ENCODE measurements at places on chromosomes 11 and 22.
A peak's percentile ranks its signal among the peaks of the same experiment; 100 is the strongest.

DNA sequence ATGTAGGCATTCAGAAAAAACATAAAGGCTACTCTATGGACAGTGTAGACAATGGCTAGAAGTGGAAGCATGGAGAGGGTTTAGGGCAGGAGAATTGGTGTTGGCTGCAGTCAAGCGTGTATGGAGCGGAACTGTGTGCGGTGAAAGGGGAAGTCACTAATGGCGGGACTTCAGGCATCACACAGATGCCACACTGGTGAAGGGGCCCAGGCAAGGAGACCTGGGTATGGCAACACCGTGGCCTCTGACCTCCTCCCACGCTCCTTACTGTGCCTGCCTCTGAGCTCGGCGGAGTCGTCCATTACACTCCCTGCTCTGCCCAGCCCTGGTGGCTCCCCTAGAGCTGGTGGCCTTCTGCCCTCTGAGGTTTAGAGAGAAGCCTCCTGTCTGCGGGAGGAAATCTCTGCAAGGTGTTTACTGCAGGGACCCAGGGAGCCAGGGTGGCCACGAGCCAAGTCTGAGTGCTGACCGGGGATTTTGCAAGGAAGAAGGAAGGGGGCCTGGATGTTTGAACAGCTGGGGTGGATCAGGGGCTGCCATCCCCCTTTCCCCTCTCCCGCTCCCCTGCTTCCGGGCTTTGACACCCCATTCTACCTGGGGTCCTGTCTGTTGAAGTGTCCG is 75.1 kb upstream of the TSPAN18 start:
- DNase-seq = no peak

DNA sequence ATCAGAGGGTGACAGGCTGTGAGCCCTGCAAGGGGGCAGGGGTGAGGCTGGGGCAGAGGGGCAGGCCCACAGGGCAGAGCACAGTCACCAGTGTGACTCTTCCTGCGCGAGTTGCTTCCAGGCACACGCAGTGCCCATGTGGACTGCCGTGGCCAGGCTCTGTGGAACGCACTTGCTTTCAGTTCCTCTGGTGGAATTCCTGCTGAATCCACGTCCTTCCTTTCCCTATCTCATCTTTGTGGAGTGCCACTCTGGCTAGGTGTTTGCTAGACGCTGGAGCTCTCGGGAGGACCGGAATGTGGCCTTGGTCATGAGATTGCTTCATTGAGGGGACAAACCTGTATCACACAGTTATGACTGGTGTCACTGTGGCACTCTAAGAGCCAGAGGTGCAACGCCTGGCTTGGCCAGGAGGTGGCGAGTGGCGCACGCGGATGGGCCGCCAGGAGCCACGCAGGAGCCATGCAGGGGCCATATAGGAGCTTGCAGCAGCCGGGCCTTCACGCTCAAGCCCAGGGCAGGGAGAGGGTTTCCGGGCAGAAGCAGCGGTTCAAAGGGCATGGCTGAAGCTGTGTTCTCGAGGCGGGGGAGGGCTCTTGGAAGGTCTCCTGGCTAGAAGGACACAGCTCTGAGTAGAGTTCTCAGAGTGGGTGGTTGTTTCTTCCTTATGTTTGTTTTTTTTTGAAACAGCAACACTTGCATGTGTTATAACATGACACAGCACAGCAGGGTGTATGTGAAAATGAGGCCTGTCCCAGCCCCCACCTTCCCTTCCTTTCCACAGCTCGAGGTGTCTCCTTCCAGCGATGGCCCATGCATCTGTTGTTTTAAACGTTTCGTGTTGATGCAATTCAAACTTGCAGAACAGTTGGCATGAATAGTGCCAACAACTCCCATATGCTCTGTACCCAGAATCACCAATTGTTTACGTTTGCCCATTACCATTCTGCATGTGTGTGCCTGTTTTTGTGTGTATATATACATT is 36.2 kb downstream of the TBC1D22A start:
- DNase-seq = peak; percentile 48

GRCh38 chr22:19038728-19039447 is 83.3 kb downstream of the DGCR2 start:
- DNase-seq = no peak

DNA sequence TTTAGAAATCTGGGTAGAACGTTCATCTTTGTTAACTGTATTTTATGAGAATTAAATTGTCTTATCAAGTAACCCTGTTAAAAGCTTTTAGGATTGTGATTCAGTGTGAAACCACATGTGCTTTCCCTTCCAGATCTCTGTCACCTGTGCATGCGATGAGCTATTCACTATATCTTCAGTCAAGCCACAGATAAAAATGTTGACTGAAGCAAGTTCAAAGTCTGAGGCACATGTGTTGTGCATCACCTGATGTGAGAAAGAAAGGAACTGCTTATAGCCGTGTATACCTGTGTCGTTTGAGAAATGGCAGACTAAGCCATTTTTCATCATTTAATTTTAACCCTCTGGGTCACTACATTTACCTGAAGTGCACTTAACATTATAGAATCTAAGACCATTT is 1088.9 kb upstream of the TENM4 start:
- no peak for DNase-seq

DNA sequence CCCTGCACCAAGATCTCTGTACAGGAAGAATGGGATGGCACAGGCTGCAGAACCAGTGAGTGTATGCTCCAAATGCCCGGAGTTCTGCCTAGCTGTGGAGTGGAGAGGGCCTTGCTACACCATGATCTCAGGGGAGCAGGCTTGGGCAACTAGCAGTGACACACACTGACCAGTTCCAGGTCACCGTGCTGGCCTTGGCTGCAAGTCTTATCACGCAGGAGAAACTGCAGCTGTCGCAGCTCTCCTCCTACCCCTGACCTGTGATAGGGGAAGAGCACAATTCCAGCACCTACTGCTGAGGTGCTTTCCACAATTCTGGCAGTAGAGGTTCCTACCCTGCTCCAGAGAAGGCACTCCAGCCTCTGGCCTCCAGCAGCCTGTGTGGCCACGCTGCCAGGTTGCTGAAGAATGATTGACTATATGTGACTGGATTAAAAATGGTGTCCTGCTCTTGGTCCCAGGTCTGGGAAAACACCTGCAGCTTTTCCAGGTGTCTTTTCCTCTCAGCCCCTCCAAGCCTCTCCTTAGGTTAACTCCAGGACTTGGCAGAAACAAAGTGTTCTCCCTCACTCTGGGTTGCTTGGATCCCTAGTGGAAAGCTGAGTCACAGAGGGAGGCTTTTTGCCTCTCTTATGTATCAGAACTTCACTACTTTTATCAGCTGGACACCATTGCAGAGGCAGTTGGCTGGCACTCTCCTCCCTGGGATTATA is 43.3 kb upstream of the PTPN5 start:
- no peak for DNase-seq

DNA sequence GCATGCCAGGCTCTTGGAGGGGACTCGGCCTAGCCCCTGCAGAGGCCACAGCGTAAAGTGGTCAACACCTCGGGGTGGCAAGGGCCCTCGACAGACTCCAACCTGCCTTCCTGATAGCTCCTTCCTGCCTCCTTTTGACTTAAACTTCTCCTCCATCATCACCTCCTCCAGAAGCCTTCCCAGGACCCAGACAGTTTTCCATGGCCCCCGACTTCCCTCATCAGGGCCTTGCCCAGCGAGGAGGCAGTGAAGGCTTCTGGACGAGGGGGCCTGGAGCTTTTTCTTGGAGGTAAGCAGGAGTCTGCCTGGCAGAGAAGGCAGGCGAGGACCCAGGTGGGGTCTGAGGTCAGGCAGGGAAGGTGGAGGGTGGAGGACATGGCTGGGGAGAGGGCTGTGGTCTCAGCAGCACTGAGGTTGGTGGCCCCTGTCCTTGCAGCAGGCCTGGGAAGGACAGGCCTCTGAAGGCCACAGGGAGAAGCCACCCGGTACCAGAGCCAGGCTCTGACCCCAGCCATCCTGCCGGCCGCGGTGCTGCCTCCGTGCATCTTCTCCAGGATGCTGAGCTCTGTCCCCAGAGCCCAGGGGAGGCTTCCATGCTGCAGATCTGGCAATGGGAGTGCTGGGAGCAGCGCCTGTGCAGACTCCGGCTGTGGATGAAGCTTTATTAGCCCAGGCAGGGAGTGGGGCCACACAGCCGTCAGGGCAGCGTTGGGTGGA is 81.4 kb downstream of the WNT7B start:
- no peak for DNase-seq

DNA sequence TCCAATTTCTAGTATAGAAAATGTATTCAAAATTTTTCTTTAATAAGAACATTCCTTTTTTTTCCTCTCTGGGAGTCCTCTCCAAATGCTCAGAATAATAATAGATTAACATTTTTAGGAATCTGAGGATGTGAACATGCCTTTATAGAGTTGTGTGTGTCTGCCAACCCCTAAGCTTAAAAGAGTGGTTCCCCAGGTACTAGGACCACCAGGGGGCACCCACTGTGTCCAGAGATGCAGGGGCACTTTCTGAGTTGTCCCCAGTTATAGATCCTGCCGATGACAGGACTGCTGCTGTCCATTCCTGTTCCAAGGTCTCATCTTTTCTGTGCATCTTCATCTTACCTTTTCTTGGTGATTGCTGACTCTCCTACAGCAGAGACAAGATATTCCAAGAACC is 27.0 kb upstream of the MICAL2 start:
- DNase-seq = no peak

DNA sequence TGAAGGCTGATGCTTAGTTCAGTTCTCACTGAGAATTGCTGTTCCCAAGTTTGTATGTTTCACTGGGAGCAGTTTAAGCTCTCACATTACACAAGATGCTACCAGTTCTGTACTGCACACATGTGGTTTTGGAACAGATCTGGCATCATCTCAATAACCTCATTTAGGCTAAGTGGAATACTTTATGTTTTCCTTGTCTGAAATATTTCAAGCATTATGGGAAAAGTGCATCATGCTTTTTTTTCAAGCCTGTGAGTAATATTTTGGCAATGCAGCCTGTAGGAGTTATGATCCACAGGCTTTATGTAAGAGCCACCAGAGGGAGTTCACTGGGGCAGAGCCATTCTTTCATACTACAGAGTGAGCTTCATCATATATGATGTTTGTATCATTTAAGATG is 141.5 kb downstream of the OR4C45 start:
- no peak for DNase-seq

- no peak for DNase-seq
Measured at GRCh38 chr11:7643314-7643713, 30.0 kb downstream of the CYB5R2 start.

DNA sequence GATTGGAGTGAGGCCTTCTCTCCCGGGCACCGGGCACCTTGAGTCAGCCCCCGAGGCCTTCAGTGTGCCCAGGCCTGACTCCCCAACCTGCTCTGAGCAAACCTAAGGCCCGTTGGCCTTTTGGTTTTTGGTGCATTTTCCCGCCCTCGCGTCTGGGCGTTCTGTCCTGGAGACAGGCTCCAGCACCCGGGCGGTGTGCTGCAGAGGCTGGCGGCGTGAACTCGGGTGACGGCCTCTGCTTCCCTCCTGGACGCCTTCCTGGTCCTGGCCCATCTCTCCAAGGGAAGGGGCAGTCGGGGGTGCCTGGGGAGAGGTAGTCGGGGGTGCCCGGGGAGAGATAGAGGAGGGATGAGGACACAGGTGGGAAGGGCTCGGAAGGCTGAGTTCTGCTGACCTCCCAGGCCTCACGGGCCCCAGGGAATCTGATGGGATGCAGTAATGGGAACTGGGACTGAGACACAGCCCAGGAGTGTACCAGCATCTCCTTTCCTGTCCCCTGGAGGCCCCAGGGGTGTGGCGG is 1326.4 kb downstream of the BRD1 start:
- DNase-seq = no peak

- DNase-seq = no peak
Measured at GRCh38 chr11:77191429-77191822, 63.4 kb downstream of the MYO7A start.

DNA sequence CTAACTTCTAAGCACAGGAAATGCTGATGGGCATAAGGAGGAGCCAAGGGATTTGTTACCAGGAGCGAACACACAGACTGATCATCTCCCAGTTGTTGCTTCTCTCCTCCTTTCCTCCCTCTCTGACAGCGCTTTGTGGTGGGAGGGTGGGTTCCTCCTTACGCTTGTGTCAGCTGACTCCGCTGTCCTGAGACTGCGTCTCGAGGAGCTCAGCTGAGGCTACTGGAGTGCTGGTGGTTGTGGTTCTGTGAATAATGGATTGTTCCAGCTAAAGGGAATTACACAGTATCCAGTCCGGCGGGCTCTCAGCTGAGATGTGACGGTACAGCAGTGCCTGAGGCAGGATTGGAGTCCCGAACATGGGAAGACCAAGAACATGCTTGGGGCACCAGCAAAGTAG is 113.4 kb downstream of the CTNND1 start:
- DNase-seq = no peak

DNA sequence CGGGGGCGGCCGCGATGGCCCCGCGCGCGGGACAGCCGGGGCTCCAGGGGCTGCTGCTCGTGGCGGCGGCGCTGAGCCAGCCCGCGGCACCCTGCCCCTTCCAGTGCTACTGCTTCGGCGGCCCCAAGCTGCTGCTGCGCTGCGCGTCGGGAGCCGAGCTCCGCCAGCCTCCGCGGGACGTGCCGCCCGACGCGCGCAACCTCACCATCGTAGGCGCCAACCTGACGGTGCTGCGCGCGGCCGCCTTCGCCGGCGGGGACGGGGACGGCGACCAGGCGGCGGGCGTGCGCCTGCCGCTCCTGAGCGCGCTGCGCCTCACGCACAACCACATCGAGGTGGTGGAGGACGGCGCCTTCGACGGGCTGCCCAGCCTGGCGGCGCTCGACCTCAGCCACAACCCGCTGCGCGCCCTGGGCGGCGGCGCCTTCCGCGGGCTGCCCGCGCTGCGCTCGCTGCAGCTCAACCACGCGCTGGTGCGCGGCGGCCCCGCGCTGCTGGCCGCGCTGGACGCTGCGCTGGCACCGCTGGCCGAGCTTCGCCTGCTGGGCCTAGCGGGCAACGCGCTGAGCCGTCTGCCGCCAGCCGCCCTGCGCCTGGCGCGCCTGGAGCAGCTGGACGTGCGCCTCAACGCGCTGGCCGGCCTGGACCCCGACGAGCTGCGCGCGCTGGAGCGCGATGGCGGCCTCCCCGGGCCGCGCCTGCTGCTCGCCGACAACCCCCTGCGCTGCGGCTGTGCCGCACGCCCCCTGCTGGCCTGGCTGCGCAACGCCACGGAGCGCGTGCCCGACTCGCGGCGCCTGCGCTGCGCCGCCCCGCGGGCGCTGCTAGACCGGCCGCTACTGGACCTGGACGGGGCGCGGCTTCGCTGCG is 697 bp downstream of the TPBGL start:
- peak; percentile 64 for DNase-seq

- no peak for DNase-seq
Measured at GRCh38 chr11:18566406-18566805, 22.1 kb downstream of the UEVLD start.

DNA sequence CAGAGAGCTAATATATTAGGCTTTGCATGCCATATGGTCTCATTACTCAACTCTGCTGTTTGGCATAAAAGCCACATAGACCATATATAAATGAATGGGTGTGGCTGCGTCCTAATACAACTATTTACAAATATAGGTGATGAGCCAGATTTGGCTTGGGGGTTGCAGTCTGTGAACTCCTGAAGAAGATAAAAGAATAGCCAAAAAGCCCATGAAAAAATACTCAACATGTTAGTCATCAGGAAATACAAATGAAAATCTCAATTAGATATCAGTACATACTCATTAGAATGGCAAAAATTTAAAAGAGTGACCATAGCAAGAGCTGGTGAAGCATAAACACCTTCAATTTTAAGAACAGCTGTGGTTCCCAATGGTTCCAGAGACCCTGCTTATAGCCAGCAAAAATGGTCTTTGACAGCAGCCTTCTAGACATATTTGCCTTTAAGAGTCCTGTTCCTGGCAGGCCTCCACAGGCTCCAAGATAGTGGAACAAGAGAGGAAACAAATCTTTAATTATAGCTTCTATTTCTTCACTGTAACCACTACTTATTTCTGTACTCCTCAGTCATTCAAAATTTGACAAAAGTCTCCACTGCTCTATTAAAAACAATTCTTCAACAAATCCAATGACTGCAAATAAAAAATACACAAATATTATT is 16.1 kb downstream of the C2CD3 start:
- no peak for DNase-seq

GRCh38 chr11:118652681-118653181 is 26.7 kb downstream of the TREH start:
- DNase-seq = no peak

Data from KG1 (cell line).